GM23248 (cell line): ENCODE measurements at places on chromosomes 16 and 17. TPM values are rescaled to one million over a fixed set of nuclear protein-coding genes. Genes with fewer than 3 reads are reported as not detected.

Gene GPRC5C
- total RNA-seq: 0.25 and 2.7 TPM in 2 replicates

Gene NECAB2
- not detected in 2 replicates for total RNA-seq

- no peak for DNase-seq
Measured at GRCh38 chr16:27728691-27729090, 178.7 kb downstream of the KATNIP start.

Gene CCT6B
- total RNA-seq: 2.2 and 2.9 TPM in 2 replicates

DNA sequence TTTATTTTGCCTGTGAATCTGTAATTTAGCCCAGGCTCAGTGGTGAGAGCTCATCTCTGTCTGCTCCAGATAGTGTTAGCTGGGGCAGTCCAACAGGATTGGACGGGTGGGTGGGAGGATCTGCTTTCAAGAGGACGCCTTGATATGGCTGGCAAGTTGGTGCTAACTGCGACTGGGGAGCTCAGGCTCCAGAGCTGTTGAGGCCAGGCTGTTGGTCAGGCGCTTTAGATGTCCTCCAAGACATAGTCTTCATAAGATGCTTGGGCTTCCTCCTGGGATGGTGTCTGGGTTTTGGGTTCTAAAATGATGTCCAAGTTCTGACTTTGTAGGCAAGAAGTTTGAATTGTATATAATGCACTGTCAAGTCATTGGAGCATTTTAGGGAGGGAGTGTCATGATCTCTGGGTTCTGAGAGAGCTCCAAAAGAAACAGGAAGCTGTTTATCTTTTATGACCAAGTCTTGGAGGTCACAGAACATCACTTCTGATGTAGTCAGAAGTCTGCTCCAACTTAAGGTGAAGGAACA, 12.8 kb upstream of the PCTP start:
- no peak for DNase-seq

Gene WSCD1
- 0.11 TPM in 1 of 2 replicates, not detected in the other for total RNA-seq

DNA sequence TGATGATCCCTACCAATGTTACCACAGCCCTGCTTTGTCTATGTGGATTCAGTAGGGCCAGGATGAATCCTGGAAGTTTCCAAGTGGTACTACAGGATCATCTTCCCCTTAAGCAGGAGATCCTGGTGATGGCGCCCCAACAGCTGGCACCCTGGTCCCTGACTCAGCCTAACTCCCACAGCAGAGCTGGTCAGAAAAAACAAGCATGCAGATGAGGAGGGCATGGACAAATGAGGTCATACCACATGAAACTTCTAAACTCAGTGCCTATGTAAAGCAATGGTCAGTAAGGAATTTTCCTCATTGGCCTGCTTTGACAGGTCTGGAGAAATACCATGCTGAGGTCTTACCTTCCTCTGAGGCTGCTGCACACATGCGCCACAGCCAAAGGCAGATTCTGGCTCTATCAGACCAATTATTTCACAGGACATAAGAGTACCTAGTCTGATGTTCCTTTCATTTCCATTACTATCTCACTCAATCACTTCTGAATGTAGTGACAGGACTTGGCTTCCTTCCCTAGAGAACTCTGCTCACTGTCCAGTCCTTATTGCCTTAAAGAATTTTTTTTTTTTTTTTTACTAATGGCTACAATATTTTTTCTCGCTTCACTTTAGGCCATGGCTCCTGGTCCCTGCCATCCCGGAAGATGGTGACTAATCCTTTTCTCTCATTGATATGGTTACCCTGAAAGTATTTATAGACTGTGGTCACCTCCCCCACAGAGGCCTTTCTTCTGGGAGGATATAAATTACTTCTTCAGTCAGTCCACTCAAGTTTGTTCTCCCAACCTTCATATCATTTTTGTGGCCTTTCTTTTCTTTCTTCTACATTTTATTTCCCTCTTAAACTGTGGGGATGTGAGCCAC, 525.2 kb upstream of the PSMD7 start:
- peak; percentile 4 for DNase-seq
